Amygdala (tissue), 56 donors: ENCODE measurements at places on chromosomes 1 and 21.

- no peak for DNase-seq
These were observed 17.9 kb downstream of the VWA5B1 start for GRCh38 chr1:20308569-20308968.

GRCh38 chr1:20102875-20103274, 16.5 kb downstream of the PLA2G2D start:
- no peak for DNase-seq

DNA sequence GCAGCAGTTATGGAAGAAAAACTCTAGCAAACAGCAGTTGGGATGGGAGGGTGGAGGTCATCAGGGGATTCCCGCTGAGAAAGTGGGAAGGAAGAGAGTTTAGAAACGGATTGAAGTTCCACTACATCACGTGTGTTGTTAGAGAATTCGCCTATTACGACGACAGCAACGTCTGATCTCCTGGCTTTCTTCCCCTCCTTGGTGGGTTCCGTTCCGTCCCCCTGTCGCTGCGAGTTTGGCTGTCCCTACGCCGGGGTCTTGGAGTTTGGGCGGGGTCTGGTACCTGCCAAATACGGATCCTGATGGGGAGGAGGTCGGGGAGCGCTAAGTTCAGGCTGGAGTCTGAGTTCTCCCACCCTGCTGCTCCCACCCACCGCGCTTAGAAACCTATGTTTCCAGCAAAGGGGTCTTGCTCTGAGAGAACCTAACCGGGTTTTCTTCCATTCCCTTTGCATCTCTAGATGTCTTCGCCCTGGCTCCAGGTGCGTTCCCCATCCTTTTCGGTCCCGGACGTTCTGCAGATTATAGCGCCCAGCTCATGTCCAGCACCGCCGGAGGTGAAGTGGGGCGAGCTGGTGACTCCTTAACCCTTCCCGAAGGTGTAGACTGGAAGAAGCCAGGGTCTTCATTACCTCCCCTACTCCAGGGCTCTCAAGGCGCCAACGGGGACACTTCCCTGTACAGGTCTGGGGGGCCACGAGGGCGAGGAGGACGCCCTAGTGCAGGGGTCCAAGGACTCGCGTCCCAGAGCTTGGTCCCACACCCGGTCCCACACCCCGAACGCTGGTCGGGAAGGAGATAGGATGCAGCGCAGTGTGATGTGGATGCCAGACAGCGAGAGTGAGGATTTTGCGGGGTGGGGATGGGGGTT, 641 bp upstream of the KCNK2 start:
- no peak for DNase-seq

- no peak for DNase-seq
These were observed 77.7 kb downstream of the TOMM20 start for GRCh38 chr1:235050911-235051360.

DNA sequence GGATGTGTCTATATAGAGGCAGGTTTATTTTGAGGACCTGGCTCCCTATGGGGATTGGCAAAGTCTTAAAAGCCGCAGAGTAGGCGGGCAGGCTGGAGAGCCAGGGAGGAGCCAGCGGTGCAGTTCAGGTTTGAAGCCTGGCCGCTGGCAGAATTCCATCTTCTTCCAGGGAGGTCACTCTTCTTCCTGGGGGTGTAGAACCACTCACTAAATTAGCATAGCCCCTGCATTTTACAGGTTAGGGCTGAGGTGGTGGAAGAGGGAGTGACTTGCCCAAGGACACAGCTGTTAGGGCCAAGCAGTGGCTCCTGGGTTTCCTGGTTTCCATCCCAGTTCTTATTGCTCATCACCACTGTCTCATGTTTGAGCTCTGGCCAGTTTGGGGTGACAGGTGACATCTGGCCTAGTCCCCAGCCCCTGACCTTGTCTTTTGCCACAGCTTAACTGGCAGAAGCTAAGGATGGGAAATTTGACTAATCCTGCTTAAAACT, 1.4 kb downstream of the PINK1 start:
- DNase-seq: no peak
